ENCODE measurements at places on chromosomes 1 and 21.

- no peak for DNase-seq
These were observed 48.4 kb downstream of the HENMT1 start for GRCh38 chr1:108612496-108612895.

DNA sequence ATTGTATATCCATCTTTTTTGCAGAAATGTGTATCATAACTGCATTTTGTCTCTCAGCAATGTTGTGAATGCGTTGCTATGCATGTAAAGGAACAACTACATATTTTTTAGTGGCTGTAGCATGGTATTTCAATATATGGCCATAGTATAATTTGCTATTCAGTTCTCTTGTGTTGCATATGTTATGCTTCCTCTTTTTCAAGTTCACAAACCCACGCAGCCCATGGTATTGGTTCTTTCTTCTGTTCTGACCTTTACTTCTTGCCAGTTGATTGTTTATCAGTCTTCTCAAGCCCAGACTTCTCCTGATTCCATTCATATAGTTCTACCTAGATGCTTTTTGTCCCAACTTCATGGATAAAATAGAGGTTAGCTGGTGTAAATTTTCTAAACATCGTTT is 6.1 kb downstream of the SLC22A15 start:
- DNase-seq, result no peak

DNA sequence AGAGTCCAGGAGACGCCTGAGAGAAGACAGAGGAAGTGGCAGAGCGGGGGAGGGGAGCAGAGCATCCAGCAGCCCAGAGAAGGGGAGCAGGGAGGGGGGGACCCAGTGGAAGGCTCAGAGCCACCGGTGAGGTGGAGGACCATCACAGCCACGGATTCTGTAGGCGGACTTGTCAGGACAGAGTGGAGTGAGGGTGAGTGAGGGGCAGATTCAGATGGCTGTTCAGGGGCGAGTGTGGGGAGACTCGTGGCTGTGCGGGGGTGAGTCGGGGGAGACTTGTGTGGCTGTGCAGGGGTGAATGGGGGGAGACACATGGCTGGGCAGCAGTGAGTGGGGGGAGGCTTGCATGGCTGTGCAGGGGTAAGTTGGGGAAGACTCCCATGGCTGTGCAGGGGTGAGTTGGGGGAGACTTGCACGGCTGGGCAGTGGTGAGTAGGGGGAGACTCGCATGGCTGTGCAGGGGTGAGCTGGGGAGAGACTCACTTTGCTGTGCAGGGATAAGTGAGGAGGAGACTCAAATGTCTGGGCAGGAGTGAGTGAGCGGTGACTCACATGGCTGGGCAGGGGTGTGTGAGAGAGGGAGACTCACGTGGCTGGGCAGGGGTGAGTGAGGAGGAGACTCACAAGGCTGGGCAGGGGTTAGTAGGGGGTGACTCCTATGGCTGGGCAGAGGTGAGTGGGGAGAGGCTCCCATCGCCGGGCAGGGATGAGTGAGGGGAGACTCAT is 56.8 kb upstream of the ABCG1 start:
- no peak for DNase-seq

DNA sequence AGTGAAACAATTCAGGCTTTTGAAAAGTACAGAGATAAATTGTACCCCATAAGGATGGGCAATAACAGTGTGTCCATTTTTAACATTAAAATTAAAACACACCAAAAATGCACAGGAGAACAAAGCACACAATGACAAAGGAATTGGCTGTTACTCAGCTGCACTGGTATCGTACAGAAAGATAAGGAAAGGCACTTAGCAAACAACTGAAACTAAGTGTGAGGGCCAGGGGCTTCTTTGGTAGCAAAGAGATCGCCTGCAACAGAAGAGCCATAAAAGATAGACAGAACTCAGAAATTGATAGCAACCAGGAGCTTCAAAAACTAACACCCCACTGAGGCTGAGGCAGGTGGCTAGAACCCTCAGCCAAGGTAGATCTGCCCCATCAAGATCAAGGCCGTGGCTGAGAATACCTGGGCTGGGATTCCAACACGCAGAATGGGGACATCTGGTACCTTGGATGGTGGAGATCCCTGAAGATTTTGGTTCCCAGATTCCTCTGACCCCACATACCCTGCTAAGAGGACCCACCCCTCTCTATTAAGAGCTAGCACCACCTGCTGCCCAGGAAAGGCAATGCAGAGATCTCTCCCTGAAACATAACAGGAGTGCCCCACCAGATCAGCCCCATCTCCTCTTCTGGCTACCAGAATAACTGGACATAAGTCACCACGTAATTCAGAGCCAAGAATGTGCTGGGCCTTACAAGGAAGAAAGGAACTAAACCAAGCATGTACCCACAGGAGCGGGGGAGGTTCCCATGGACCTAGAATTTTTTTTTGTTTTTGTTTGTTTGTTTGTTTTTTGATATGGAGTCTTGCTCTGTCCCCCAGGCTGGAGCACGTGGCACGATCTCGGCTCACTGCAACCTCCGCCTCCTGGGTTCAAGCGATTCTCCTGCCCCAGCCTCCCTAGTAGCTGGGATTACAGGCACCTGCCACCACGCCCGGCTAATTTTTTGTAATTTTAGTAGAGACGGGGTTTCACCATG is 16.2 kb downstream of the PLEKHO1 start:
- peak; percentile 85 for DNase-seq

GRCh38 chr1:5938101-5938646 is 54.1 kb downstream of the NPHP4 start:
- DNase-seq, result no peak

DNA sequence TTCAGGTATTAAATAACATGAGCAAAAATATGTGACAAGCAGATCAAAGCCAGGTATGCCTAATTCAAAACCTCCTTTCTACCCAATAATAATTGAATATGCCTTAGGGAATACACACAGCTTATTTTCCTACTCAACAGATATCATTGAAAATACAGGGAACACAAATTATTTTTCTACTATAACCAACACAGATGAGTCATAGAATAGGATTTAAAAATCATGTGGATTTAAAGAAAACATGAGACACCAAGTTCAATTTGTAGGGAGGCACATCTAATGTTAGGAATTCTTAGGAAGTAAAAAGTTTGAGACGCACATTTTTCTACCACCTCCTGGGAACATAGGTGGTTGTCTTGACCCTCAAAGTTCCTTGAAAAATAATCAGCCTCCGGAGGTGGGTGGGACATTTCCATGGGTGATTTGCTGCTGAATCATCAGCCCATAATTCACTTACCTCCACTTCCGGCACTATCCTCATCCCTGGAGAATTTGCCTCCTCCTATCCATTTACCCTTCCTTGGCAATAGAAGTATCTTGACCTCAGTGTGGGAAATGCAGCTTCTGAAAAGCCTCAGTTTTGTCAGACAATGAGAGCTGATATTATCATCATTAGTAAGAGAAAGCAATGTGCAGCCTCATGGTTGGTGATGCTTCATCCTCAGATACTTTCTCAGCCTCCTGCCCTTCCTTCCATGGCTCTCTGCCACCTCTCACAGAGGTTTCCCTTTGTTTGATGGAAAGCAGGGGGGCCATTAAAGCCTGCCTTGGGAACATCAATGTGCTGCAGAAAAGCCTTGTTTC is 33.5 kb upstream of the RGS4 start:
- DNase-seq, result no peak

DNA sequence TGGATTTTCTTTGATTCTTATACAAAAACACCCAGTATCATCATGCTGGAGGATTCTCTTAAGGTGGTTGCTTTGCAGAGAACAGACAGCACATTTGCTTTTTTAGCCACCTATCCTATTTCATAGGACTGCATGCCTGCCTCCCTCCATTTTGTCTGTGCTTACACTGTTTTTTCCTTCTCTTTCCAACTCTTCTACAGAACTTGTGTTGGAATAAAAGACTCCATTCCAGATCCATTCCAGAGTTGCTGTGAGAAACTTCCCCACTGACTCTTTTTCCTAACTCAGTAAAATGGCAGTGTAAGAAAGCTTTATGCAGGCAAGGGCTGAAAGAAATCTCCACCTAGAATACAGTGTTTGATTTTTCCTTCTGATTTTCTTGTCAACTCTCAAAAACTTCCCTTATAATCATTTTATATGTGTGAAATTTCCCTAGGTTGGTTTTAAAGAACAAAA is 5.2 kb upstream of the ARID1A start:
- DNase-seq, result no peak

GRCh38 chr1:86258101-86258500 is 101.5 kb upstream of the COL24A1 start:
- no peak for DNase-seq

- DNase-seq, result no peak
These were observed 642.9 kb downstream of the BRINP3 start for GRCh38 chr1:189834813-189835212.
